Endodermal cell (in vitro differentiated cells): ENCODE measurements at places on chromosomes 12 and 14. TPM values are rescaled to one million over a fixed set of nuclear protein-coding genes. Genes with fewer than 3 reads are reported as not detected.

ATP2A2 gene
- 232 and 235 TPM in 2 replicates for total RNA-seq

NANOG gene
- total RNA-seq: 79.5 and 129 TPM in 2 replicates

PPP4R4 gene
- total RNA-seq: 2.6 and 4.6 TPM in 2 replicates

USP44 gene
- 30.8 and 41.5 TPM in 2 replicates for total RNA-seq

DIO2 gene
- total RNA-seq: 0.04 to 0.32 TPM in 2 of 3 replicates, not detected in the other

KLRK1 gene
- 0.24 TPM in 1 of 2 replicates, not detected in the other for total RNA-seq

GPR84 gene
- total RNA-seq: not detected in 3 replicates

NXPH4 gene
- total RNA-seq: 1.1 and 1.3 TPM in 2 replicates

PKP2 gene
- 114 and 124 TPM in 2 replicates for total RNA-seq

RASSF8 gene
- total RNA-seq: 73.0 to 87.0 TPM (median 85.7 TPM) in 3 replicates

TAS2R7 gene
- not detected in 2 replicates for total RNA-seq

ATXN3 gene
- total RNA-seq: 25.7 and 27.0 TPM in 2 replicates

PLEKHG7 gene
- not detected in 3 replicates for total RNA-seq

SERPINA5 gene
- 1.5 and 1.6 TPM in 2 replicates for total RNA-seq

MMP19 gene
- 0.40 to 1.1 TPM (median 0.59 TPM) in 3 replicates for total RNA-seq

TAS2R50 gene
- total RNA-seq: 2.1 and 5.0 TPM in 2 replicates

ANAPC7 gene
- 86.0 and 86.7 TPM in 2 replicates for total RNA-seq

CLEC4C gene
- not detected in 3 replicates for total RNA-seq

COX8C gene
- not detected in 3 replicates for total RNA-seq

CPNE6 gene
- total RNA-seq: not detected in 3 replicates

DEPDC4 gene
- total RNA-seq: 4.1 and 4.8 TPM in 2 replicates

HOXC10 gene
- total RNA-seq: not detected in 2 replicates

CFL2 gene
- total RNA-seq: 13.7 and 14.5 TPM in 2 replicates

SERPINA10 gene
- not detected in 3 replicates for total RNA-seq

GPR162 gene
- 12.8 to 15.0 TPM (median 13.2 TPM) in 3 replicates for total RNA-seq

ESYT1 gene
- 97.0 to 155 TPM (median 104 TPM) in 3 replicates for total RNA-seq

CD163L1 gene
- total RNA-seq: 0.75 and 0.99 TPM in 2 replicates

OASL gene
- total RNA-seq: not detected in 3 replicates

LMO3 gene
- total RNA-seq: 0.68 to 1.3 TPM (median 0.77 TPM) in 3 replicates

LRP6 gene
- total RNA-seq: 68.1 to 109 TPM (median 98.9 TPM) in 3 replicates

MYF5 gene
- total RNA-seq: not detected in 2 replicates

TMEM132D gene
- 14.2 and 14.4 TPM in 2 replicates for total RNA-seq

AMN gene
- total RNA-seq: 1.8 to 2.0 TPM (median 1.9 TPM) in 3 replicates

ALDH1L2 gene
- 0.22 and 0.23 TPM in 2 replicates for total RNA-seq

CLEC9A gene
- total RNA-seq: not detected in 3 replicates

TAS2R43 gene
- total RNA-seq: 1.4 and 2.5 TPM in 2 replicates

DNAL1 gene
- total RNA-seq: 30.5 to 33.8 TPM (median 31.0 TPM) in 3 replicates

FAIM2 gene
- 0.12 TPM in 1 of 3 replicates, not detected in the others for total RNA-seq

OAS2 gene
- not detected in 2 replicates for total RNA-seq

CISTR gene
- total RNA-seq: not detected in 2 replicates

P2RX7 gene
- not detected in 3 replicates for total RNA-seq

PLEKHG3 gene
- 45.2 to 57.0 TPM (median 52.6 TPM) in 3 replicates for total RNA-seq

SMCO2 gene
- total RNA-seq: 1.0 TPM in 1 of 2 replicates, not detected in the other

CIT gene
- total RNA-seq: 51.3 and 57.3 TPM in 2 replicates
